ENCODE measurements at places on chromosomes 12 and 14. TPM values are rescaled to one million over a fixed set of nuclear protein-coding genes. Genes with fewer than 3 reads are reported as not detected.
A peak's percentile ranks its signal among the peaks of the same experiment; 100 is the strongest.

- peak; percentile 71 for DNase-seq
Observed at GRCh38 chr12:53048033-53048779, 1.7 kb upstream of the TNS2 start.

DNA sequence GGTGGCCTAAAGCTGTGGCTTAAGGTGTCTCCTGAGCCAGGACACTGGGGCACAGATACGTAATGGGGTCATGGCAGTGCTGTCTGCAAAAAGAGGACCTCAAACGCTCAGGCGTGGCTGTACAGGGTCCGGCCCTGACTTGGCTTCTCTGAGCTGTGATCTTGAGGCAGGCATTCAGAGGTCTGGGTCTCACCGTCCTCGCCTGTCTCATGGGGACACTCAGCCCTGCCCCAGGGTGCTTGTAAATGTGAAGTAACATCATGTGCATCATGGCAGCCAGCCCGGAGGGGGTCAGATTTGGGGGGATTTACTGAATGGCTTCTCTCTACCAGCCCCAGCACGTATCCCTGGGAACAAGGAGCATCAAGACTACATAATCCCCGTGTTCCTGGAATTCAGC, 28.8 kb downstream of the DIO3 start:
- no peak for DNase-seq

Gene DAO
- total RNA-seq = not detected

- no peak for DNase-seq
Observed at GRCh38 chr12:19035536-19035935, 94.0 kb upstream of the PLEKHA5 start.

Gene C1QL4
- not detected for total RNA-seq

Gene IGF1
- 161 TPM for total RNA-seq

GRCh38 chr12:50039151-50039835, 14.0 kb upstream of the RACGAP1 start:
- DNase-seq = peak; percentile 88

Gene MORN3
- total RNA-seq = not detected

- DNase-seq = no peak
Observed at GRCh38 chr14:55976219-55976618, 142.0 kb upstream of the PELI2 start.

GRCh38 chr12:19719672-19720071, 280.4 kb downstream of the AEBP2 start:
- no peak for DNase-seq

DNA sequence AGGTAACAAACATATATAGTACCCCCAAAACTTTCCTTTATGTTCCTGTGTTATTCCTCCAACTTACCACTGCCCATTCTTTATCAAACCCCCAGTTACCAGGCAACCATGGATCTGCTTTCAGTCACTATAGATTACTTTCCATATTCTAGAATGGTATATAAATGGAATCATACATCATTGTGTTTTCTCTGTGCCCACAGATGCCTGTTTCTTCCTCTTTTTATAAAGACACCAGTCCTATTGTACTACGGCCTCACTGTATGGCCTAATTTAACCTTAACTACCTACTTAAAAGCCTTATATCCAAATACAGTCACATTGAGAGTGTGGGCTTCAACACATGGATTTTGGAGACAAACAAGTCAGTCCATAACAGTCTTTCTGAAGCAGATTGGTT, 2.6 kb downstream of the TAS2R14 start:
- DNase-seq = no peak

Gene NELL2
- 1.3 TPM for total RNA-seq

Gene FGF23
- total RNA-seq = not detected

GRCh38 chr12:64054079-64054520, 168.0 kb downstream of the KICS2 start:
- DNase-seq = no peak

GRCh38 chr12:92561543-92561899, 141.3 kb upstream of the PLEKHG7 start:
- DNase-seq = peak; percentile 74

Gene MYH7
- not detected for total RNA-seq

- DNase-seq = no peak
Observed at GRCh38 chr12:113145720-113146551, 3.6 kb upstream of the CFAP73 start.

Gene EFS
- total RNA-seq = 4.1 TPM

- no peak for DNase-seq
Observed at GRCh38 chr12:67649261-67649569, 670 bp downstream of the DYRK2 start.

- no peak for DNase-seq
Observed at GRCh38 chr12:7017870-7018349, 366 bp downstream of the LPCAT3 start.

DNA sequence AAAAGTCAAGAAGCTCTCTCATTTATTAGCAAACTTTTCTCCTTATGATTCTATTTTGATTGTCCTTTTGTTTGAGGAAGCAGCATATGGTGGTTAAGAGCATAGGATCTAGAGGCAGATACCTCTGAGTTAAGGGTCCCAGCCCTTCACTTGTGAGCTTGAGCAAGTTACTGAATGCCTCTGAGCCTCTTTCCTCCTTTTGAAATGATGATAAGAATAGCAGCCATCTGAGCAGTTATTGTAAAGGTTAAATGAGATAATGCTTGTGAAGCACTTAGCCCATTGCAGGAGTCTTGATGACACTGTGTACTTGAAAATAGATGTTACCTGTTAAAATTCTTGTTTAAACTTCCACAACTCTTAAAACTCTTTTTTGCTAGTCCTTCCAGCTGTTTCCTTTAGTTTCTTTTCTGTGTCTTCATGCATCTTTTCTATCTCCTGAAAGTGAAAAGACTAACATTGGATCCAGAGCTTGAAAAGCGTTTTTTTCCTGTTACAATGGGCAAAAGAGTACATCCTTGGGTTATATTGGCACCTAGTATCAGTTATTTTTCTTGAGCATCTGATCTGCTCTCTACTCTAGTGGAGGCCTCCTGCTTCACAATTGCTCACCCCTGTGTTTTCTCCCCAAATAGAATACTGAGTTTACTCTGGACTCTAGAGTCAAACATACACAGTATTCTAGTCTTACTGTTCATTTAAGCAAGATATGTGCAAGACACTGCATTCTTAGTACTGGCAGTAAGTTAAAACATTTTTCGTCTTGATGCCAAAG, 3.1 kb downstream of the HIF1A start:
- no peak for DNase-seq

GRCh38 chr14:83473416-83474235, 1940.0 kb upstream of the SEL1L start:
- no peak for DNase-seq

GRCh38 chr12:113134521-113134951, 1.0 kb downstream of the RASAL1 start:
- no peak for DNase-seq

Gene ANKRD33
- total RNA-seq = 2.9 TPM

DNA sequence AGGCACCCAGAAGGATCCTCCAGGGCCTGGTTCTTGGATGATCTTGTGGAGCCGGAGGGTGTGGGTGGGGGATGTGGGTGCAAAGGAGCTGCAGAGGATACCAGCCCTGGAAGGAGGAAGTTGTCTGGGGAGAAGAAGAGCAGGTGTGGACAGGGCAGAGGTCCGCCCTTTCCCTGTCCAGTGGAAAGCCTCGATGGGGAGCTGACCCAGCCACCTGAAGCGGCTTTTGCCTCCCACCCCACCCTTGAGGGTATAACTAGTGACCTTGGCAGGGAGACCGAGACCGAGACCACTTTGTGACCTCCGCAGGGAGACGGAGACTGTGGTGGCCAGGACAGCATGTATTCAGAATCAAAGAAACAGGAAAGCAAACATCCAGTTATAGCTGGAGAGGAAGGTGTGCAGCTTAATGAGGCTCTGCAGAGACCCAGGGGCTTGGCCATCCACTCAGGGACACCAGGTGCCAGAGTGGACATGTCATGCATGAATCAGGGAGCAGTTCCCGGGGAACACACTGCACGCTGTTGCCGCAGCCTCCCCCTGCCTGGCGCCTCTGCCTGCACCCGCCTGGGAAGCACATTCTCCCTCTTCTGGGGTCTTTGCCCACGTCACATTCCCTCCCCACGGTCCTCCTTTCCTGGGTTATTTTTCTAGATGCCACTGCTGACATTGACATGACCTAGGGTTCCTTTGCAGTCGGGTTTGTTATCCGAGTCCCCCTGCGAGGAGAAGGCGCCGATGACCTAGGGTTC, 87.7 kb downstream of the ADGRD1 start:
- no peak for DNase-seq

GRCh38 chr12:1073652-1074051, 82.6 kb downstream of the ERC1 start:
- DNase-seq = no peak

GRCh38 chr14:88542857-88543795, 11.7 kb downstream of the PTPN21 start:
- DNase-seq = no peak

DNA sequence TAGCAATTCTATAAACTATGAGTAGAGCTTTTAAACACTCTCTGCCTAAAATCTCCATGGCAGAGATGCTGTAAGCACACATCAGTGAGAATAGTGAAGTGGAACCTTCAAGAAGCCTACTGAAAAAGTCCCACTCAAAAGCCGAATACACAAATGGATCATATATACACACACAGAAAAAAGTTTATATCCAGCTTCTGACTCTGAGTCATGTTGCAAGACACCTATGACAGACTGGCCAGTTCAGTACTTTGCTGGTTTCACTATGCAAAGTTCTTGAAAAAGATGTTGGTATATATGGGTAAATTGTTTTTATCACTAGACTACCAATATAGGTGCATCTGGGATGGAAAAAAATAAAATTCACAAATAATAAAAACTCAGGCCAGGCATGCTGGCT, 126.1 kb downstream of the KCNK10 start:
- no peak for DNase-seq

DNA sequence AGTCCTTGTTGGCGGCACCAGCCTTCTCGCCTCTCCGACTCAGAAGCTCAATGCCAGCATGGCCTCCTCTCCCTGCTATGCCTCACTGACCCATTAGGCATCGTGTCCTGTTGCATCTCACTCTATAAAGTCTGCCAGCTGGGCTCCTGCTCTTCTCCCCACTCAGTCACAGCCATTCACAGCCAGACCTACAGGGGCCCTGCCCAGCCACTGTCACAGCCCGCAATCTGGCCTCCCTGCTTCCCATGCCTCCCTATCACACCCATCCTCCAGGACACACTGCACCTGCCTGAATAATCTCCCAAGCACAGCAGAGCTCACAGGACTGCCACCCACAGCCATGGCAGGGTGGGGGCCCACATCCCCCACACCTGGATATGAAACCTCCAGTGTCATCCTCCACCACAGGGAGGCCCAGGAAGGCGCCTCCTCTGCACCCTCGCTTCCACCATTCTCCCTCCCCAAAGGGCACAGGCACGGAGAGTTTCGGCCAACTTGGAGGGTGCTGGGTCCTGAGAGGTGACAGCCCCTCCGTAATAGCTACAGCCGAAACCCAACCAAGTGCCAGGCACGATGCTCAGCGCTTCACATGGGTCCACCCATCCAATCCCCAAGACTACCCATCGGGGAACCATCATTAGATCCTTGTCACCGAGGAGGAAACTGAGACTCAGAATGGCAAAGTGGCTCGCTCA, 370.3 kb downstream of the BCL11B start:
- no peak for DNase-seq

- no peak for DNase-seq
Observed at GRCh38 chr12:68899251-68899771, 33.7 kb downstream of the CPM start.

GRCh38 chr14:50947446-50947845, 3.2 kb upstream of the PYGL start:
- DNase-seq = no peak

Gene SSPN
- 40.3 TPM for total RNA-seq

DNA sequence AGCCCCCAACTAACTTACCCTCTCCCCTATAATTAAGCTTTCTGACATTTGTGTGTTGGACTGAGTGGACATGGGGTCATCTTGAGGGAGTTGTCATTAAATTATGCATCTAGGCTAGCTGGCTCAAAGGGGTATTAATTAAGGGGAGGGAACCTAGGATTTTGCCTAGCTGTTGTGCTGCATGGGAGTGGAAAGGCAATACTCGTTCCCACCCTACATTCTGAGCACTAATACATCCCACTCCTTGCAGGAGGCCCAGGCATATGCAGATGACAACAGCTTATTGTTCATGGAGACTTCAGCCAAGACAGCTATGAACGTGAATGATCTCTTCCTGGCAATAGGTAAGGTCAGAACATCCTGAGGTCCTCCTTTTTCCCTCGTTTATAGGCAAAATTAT, 6.0 kb upstream of the SUOX start:
- no peak for DNase-seq

DNA sequence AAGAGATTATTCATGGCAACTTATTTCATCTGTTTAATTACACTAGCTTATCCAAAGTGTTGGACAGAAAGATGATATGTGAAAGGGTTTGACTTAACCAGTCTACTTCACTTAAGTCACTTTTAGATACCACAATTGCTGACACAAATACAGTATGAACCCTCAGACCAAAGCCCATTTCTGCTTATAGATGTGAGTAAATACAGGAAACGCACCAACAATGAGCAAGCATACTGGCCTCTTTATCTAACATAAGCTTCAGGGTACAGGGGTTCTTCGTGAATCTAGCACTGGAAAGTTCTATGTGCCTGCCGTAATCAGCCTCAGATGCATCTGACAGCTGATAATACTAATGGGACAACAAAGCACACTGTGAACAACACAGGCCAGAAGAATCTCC, 209.6 kb downstream of the MED13L start:
- DNase-seq = no peak

Gene CCDC184
- total RNA-seq = 2.4 TPM

GRCh38 chr12:50401500-50402081, 906 bp downstream of the LARP4 start:
- no peak for DNase-seq

Gene FBLN5
- total RNA-seq = 80.4 TPM

GRCh38 chr14:19918553-19919264, 1.7 kb upstream of the OR4K5 start:
- DNase-seq = no peak

GRCh38 chr12:75481013-75481705, 604 bp downstream of the GLIPR1 start:
- DNase-seq = no peak

GRCh38 chr14:59679872-59680271, 103.3 kb upstream of the CCDC175 start:
- DNase-seq = no peak

- DNase-seq = no peak
Observed at GRCh38 chr12:61808856-61809255, 451.3 kb upstream of the USP15 start.

GRCh38 chr14:55440385-55440784, at the start of gene TBPL2:
TSS of gene TBPL2 (minus strand) at chr14:55440616. CDS start at chr14:55440449, 167 bp downstream.
- no peak for DNase-seq

Measured in uterus (tissue), 4 donors.